ENCODE measurements at places on chromosomes 2 and 18. TPM values are rescaled to one million over a fixed set of nuclear protein-coding genes. Genes with fewer than 3 reads are reported as not detected.
A peak's percentile ranks its signal among the peaks of the same experiment; 100 is the strongest.

Gene SLC9A4
- not detected for total RNA-seq

Gene C2orf78
- total RNA-seq = not detected

Gene VWC2L
- not detected for total RNA-seq

Gene KYNU
- 1.3 TPM for total RNA-seq

Gene CENPA
- total RNA-seq = not detected

Gene SDC1
- 4.6 TPM for total RNA-seq

Gene ACVR1C
- 0.63 TPM for total RNA-seq

DNA sequence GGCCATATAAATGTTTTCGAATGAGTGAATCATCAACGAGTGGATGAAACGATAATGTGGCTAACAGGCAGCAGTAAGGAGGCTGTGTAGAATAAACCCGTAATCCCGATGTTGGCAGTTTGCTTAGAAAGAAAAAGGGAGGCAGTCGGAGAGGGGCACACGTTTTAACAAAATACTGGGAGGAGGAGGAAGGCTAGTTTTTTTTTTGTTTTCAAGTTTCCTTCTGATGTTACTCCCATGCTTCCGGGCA, 476 bp upstream of the MSH2 start:
- no peak for DNase-seq

DNA sequence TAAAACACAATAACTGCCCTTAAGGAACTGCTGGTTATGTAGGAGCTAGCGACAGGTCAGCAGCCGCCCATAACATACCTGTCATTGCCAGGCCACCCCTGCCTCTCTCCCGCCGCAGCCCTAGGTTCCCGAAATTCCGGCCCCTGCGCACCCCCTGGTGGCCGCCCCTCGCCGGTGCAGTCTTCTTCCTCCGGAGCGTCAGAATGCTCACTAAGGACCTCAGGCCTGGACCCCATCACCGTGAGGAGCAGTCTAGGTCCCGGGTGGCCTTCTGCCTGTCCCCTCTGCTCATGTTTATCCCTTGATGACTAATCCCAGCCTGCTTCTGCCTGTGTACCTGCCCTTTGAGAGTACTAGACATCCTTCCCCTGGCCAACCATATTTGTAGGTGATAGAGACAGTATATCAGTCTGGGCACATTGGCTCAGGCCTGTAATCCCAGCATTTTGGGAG, 115.7 kb upstream of the SLC1A4 start:
- peak; percentile 54 for DNase-seq

- peak; percentile 42 for DNase-seq
Observed at GRCh38 chr18:23228102-23229061, 93.1 kb downstream of the CABLES1 start.

- no peak for DNase-seq
Observed at GRCh38 chr18:5152343-5153020, 44.6 kb downstream of the AKAIN1 start.

GRCh38 chr18:34773961-34774766, 64.1 kb downstream of the DTNA start:
- peak; percentile 76 for DNase-seq

DNA sequence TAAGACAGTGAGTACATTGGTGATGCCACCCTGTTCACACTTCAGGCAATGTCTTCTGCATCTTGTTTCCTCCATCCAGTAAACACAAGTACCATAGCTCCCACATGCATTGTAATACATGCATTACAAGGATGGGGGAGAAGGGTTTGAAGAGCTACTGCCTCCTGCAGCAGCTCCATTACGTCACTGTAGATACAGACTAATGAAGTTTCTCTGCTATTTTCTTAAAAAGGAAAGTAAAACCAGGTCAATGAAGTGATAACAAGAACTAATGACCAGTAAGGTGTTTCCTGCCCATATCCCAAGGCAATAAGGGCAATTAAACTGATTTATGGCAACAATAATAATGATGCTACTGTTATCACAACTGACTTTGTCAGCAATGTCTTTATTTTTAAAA, 18.2 kb upstream of the BBS5 start:
- DNase-seq = no peak

DNA sequence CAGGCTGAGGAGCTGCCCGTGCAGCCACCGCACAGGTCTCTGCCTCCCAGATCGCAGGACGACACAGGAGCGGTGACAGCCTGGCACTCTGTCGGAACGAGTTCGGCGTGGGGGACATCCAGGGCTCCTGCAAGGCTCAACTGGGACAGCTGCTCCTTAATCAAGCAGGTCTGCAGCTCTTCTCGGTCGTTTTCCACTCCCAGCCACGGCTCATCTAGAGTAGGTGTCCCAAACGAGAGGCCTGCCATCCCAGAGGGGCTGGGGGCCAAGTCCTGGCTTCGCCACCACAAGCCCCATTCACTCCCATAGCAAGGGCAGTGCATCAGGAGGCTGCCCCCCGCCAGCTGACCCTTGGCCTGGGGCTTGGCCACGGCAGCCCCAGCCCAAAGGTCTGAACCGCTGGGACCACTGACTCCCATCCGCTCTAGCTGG, 22.5 kb downstream of the PASK start:
- DNase-seq = no peak

DNA sequence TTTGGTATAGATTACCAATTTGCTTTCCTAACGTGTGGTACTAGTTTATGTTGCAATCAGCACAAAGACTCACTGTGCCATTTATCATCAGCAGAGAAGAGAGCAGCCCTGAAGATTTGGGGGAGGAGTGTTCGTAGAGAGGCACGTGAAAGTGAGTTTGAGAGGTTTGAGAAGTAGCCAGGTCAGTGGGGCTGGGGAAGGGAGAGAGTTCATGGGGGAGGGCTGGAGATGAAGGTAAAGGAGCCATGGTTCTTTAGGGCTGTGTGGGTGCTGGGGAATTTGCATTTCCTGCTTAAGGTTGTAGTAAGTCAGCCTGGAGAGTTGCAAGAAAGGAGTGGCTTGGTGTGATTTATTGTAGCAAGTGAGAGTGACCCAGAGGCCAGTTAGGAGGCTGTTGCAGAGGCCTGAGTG, 172.1 kb downstream of the NEDD4L start:
- DNase-seq = no peak

DNA sequence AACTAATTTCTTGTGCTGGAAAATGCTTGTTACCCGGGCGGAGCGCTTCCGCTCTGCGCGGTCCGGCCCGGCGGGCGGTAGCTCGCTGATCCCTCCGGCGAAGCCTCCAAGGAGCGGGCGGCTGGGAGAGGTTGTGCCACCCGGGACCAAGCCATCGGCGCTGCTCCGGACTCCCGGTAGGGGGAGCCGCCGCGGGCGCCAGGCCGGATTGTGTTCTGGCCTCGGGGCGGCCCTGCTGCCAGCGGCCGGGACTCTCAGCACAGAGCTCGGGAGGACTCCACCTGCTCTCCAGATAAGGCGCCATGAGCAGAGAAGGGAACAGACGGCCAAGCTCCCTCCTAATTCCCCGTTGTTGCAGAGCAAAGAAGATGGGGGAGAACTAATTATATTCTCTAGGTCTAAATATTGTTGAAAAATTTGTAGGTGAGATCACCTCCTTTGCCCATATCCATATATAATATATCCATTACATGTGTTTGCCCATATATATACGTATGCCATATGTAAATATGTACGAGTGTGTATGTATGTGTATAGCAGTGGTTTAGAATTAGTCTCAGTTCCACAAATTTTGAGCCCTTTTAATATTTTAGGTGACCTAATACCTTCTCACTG, 13.8 kb upstream of the SATB2 start:
- DNase-seq = peak; percentile 55

- no peak for DNase-seq
Observed at GRCh38 chr2:65073879-65074565, 17.8 kb downstream of the CEP68 start.

DNA sequence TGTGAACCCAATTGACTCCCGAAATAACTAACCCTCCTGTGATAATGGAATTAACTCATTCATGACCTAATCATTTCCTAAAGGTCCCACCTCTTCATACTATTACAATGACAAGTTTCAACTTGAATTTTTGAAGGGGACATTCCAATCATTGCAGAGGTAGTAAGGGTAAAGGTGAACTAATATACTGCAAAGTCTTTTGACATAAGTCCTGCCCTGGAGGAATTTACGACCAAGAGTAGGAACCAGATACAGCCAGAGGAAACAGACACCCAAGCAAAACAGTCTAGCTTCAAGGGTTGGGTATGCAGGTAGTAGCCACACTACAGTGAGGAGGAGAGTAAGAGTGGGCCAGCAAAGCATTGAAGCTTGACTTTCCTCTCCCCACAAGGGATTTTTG, 1.2 kb upstream of the SRBD1 start:
- no peak for DNase-seq

DNA sequence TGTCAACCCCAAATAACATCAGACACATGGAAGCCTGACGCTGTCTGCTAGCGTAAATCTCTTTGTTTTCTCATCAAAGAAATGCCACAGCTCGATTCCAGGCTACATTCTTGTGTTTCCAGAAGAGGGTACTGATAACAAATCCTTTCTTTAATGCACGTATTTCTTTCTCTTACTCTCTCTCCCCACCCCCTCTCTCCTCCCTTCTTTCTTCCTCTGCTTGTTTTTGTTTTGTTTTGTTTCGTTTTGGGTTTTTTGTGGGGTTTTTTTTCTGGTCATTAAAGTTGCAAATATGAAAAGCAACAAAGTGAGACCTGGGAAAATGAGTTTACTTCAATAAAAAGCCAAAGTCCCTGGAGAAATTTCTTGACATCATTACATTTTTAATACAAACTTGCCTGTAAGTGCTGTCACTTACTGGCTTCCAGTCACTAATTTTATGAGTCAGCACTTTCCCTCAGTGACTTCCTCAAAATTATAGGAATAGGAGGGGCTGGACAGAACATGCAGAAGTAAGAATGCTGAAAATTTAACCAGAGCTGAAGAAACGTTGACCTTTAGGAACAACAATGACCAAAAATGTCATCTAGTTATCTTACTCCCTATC, 106.7 kb upstream of the NABP1 start:
- peak; percentile 84 for DNase-seq

DNA sequence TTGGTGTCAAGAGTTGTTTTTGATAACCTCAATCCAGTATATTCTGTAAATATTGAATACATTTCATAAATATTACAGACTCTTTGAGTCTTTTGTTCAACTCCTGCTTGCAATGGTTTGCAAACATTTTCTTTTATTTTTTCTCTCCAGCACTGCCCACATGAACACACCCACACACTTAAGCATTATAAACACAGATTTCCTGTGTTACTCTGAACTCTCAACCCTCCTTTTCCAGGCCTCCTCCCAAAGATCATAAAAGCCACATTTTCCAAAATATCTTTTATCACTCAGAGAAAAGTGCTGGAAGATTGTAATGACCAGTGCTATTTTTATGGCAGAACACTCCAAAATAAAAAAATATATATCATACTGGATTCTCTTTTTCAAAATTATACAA, 20.5 kb downstream of the ARHGAP25 start:
- peak; percentile 14 for DNase-seq

GRCh38 chr2:23953625-23954024, 13.4 kb downstream of the UBXN2A start:
- no peak for DNase-seq

DNA sequence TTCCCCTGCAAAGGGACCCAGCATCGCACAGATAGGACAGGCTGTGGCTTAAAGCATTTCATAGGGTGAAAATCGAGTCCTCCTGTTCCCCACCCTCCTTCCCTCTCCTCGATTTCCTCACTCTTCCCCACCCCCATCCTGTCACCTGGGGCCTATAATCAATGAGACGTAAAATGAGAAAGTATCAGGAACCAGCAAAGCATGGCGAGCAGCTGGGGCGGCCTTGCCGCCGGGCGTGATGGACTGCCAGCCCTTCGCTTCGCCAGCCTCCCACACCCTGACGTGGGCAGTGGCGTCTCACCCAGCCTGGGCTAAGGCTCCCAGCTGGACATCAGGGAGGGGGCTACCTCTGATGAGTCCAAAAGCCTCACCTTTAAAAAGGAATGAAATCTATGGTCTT, 11.1 kb downstream of the SLC30A3 start:
- no peak for DNase-seq

- DNase-seq = no peak
Observed at GRCh38 chr18:22399949-22400348, 17.8 kb downstream of the CTAGE1 start.

DNA sequence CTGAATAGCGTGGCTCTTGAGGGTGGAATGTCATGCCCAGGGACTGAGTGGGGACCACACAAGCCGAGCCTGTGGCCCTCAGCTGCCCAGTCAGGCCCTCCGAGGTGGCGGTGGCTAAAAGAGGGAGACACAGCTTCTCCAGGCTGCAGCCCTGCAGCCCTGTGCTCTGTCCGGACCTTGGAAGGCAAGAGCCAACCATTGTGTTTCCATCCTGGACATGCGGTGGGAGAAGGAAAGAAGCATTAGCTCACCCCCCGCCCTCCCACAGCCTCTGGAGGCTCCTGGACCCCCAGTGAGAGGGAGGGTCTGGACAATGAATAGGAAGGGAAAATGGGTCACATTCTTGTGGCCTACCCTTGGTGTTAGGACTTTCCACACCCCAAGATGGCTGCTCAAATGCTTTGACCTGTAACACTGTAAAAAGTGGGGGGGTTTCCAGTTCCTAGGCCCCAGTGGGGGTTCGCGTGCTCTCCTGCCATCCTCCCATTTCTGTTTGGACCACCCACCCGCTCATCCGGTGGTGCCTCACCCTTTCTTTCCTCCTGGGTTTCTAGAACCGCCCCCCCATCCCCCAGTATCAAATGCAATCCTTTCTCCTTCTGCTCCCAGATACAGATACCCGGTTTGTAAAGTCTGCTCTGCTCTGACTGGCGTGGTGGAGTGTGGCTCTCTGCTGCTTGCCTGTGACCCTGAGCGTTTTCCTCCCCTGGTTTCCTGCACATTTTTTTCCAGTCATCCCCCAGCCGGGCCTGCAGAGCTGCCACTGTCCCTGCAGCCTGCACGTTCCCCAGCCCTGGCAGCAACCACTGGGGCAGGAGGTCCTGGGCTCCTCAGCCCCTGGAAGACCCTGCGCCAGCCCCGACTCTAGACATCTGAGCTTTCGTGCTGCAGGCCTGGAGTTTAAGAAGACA, 36.3 kb upstream of the SMAD7 start:
- no peak for DNase-seq

DNA sequence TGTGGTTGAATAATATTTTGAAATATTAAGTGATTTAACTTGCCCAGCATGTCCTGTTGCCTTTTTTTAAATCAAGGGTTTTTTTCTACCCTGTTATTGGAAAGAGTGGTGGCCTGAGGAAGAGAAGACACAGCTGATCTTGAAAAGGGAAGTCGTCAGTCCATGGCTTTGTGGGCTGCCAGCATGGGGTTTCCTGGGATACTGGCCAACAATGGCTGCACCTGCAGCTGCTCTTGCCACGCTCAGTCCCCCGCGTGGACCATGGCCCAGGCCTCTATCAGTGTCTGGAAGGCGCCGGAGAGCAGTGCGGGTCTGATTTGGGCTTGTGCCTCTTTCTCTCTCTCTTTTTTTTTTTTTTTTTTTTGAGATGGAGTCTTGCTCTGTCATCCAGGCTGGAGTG, 99.3 kb downstream of the ASB1 start:
- no peak for DNase-seq

- no peak for DNase-seq
Observed at GRCh38 chr2:215718890-215719289, 283.0 kb upstream of the FN1 start.

GRCh38 chr18:31555971-31556747, 35.5 kb upstream of the TTR start:
- DNase-seq = peak; percentile 84

- no peak for DNase-seq
Observed at GRCh38 chr18:66564236-66564635, 39.7 kb downstream of the CDH19 start.
